ENCODE measurements at places on chromosomes 13 and 19.

GRCh38 chr19:17232258-17232657 is 6.2 kb downstream of the OCEL1 start:
- no peak for DNase-seq

DNA sequence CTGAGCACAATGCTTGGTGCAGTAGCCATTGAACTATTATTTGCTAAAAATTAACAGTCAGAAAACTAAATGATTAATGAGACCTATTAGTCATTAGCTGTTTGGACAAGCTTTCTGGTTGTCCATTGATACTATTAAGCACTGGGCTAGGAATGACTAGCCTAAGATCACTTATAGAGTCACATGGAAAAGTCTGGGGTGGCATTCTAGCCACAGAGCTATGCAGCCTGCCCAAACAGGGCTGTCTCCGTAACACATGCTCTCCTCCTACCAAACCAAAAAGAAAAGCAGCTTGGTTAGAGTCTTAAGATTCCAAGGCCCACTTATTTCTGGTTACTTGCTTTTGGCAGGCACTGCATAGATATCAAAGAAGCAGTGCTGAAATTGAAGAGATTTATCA is 193.5 kb upstream of the NBEA start:
- no peak for DNase-seq

DNA sequence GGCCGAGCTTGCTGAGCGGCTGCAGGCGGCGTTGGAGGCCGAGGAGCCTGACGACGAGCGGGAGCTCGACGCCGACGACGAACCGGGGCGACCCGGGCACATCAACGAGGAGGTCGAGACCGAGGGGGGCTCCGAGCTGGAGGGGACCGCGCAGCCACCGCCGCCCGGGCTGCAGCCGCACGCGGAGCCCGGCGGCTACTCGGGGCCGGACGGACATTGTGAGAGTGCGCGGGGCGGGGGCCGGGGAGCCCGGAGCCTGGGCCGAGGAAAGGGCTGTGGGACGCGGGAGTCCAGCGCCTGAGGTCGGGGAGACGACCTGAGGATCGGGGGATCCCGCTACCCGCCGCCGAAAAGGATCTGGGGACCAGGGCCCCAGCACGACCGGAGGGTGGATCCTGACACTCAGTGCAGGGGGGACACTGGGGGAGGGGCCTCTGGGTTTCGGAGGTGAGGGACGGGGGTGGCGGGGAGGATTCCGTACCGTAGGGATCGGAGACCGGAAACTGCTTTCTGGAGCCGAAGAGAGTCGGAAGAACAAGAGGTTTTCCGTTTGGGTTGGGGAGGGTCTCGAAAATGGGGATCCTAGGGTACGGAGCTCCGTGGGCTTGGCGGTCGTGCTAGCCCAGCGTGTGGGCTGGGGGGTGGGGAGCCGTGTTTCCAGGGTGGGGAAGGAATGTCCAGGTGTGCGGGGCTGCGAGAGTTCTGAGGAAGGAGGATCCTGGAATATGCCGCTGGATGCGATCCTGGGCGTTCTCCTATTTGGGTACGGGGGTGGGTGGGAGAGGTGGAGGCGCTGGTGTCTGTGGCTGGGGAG is 616 bp downstream of the HNRNPUL1 start:
- peak; percentile 27 for DNase-seq

DNA sequence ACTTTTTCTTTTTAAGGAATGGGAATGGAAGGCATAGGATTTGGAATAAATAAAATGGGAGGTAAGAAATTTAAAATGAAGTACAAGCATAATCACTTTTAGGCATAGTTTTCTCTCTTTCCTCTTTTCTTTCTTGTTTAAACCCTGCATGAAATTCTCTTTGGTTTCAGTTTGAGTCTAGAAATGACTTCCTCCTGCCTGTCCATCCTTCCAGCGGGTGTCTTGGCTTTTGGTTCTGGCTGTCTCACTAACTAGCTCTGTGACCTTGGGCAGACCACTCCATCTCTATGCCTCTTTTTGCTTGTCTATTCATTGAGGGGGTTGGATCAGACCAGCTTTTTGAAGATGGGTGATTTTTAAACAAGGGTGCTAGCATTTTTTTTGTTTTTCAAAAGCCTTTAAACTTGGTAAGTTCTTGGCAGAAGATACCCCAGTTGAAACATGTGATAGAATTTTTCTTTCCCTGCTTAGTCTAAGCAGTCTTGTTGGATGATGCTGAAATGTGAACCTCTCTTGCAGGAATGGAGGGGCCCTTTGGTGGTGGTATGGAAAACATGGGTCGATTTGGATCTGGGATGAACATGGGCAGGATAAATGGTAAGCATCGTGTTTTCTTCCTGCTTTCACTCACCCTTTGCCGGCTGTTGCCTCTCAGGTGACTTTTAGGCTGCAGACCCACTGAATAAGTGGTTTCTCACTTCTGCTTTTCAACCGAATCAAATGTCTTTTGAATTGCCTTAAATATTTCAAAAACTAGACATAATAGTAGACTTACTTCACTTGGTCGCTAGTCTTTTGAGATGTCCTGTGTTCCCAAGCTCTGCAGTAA is 28.6 kb downstream of the PRAM1 start:
- DNase-seq = no peak

- DNase-seq = no peak
These were observed 81.2 kb upstream of the STK24 start for GRCh38 chr13:98658131-98658530.

GRCh38 chr19:18846862-18847548 is 15.2 kb downstream of the UPF1 start:
- DNase-seq = peak; percentile 67

DNA sequence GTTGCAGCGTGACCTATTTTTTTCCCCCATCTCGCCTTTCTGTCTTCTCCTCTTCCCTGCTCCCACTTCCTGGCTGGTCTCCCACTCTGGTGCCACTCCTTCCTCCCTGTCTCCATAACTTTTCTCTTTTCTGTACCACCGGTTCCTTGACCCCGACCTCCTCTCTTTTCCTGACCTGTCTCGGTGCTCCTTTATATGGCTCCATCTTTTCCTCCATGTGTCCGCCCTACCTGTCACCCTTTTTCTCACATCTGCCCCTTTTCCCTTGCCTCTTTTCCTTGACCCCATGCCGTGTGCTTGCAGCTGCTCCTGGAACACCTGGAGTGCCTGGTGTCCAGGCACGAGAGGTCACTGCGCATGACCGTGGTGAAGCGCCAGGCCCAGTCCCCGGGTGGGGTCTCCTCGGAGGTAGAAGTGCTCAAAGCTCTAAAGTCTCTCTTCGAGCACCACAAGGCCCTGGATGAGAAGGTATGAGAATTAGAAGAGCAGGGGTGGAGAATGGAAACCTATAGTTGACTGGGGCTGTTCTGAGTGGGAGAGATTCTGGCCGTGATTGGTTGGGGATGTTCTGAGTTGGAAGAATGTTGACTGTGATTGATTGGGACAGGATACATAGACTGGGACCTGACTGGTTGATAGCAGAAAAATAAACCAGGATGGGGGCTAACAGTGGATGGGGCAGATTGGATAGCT is 9.3 kb downstream of the PPFIA3 start:
- no peak for DNase-seq

DNA sequence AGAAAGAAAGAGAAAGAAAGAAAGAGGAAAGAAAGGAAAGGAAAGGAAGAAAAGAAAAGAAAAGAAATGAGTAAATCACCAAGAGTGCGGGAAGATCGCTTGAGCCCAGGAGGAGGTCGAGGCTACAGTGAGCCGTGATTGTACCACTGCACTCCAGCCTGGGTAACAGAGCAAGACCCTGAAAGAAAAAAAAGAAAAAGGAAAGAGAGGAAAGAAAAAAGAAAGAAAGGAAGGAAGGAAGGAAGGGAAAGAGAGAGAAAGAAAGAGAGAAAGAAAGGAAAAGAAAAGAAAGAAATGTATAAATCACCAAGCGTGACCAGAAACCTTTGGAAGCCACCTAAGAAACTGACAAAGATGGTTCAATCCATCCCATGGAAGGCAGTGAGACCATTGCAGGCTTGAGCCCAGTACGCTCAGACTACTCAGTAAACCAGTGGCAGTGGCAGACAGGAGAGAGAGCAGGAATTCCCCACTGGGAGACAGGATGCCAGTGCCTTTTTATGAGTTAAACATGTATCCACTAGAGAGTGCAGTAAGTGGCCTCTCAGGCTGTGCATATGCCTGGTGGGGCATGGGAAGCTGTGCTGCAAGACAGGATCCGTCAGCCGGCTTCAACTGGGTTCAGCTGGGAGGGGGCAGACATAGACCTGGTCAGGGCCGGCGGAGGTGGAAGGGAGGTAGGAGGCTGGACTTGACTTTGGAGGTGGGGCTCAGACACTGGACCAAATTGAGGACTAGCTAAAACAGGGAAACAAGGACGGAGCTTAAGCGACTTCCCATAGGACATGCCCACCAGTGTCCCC is 4.8 kb downstream of the GPR42 start:
- no peak for DNase-seq

- no peak for DNase-seq
These were observed 947.8 kb downstream of the TUBA3C start for GRCh38 chr13:18233783-18234299.

DNA sequence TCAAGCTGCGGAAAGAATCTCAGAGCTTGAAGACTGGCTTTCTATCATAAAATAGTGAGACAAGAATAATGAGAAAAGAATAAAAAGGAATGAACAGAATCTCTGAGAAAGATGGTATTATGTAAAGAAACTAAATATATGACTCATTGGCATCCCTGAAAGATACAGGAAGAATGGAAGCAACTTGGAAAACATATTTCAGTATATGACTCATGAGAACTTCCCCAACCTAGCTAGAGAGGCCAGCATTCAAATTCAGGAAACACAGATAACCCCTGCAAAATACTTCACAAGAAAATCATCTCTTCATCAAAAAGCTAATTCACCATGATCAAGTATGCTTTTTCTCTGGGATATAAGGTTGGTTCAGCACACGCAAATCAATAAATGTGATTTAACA is 2318.0 kb downstream of the PCDH9 start:
- DNase-seq = no peak

GRCh38 chr19:52741951-52742485 is 7.2 kb upstream of the ZNF611 start:
- DNase-seq = no peak

DNA sequence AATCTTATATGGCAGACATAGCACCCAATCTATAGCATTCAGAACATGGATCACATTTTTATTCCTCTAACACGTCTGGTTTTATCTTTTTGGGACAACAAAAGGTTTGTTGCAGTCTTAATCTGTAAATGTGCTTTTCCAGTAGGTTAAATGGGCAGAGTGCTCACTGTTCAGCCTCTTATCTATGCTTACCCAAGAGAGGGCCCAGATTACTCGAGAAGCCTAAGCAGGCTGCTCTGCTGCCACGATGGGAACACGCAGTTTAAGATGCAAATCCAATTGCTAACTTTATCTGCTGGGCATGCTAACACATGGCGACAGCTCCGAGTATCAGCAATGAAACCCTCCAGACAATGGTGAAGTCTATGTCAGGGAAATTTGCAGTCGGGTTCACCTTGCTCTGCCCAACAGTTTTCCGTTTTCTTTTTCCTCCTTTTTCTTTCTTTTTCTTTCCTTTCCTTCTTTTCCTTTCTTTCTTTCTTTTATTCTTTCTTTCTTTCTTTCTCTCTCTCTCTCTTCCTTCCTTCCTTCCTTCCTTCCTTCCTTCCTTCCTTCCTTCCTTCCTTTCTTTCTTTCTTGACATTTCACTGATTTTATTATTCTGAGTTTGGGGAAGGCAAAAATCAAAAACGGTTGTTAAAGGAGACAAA is 115.3 kb downstream of the RBM26 start:
- DNase-seq = no peak

DNA sequence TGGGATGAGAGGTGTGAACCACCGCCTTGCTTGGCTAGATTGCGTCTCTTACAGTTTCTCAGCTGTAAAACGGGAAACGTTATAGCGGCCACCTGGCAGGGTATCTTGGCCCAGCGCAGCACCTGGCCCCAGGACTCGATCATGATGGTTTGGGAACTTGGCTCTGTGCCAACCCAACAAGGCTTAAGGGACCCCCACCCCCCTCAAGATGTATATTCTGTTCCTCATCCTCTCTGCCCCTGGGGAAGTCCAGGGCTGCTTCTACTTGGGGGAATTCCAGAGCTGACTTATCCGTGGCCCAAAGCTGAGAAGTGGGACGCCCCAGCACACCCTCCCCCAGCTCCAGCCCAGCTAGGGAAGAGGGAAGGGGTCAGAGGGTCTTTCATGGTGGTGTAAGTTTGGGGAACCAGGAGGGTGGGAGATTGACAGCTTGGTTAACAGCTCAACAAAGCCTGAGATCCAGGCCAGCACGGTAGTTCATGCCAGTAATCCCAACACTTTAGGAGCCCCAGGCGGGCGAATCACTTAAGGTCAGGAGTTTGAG is 695 bp downstream of the ICAM1 start:
- no peak for DNase-seq

DNA sequence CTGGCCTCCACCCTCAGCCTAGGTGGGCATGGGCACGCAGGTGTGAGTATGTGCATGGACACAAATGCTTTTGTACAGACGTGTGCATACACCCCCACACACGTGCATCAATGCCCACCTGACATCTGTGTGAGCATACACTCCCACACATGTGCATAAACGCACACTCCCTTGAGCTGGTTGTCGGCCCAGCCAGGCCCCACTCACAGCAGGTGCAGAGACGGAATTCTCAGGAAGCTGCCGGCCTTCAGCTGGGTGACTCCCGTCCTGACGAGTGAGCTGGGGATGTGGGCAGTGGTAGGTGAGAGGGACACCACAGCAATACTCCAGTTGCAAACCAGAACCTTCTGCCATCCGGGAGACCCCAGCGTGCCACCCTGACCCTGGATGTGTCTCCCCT is 1.0 kb downstream of the LGI4 start:
- no peak for DNase-seq

GRCh38 chr13:70829748-70830147 is 721.5 kb upstream of the KLHL1 start:
- no peak for DNase-seq

- DNase-seq = no peak
These were observed 414.2 kb downstream of the MYO16 start for GRCh38 chr13:109043636-109044035.

DNA sequence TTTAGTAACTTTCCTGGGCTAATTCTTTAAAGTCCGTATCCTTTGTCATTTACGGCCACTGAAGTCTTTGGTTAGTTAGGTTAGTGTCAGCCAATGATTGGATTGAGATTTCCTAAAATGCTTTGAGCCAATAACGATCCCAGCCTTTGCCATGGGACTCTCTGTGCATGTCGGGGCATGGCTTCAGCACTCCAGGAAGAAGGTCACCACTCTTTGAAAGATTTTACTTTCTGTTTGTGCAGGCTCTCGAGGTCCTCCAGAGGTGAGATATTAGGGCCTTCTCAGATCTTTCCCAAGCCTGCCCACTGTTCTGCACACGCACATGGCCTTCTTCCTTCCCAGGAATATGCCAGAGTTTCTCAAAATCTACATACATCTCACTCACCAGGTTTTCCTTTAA is 153.7 kb upstream of the ARGLU1 start:
- no peak for DNase-seq

DNA sequence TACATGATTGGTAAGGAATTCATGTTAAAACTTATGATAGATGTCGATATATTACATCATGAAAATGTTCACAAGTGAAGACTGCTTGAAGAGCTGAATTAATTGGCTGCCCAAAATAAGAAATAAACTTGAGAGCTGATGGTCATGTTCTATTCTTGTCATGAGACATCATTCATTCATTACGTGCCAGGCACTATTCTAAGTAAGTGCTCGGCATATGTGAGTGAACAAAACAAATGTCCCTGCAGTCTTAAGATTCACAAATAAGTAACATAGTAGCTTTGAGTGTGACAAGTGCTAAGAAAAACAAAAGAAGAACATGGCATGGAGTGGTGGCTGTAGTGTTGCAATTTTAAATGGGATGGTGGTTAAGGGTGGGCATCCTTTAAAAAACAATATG is 329.3 kb downstream of the SUCLA2 start:
- DNase-seq = no peak

- DNase-seq = no peak
These were observed 463.8 kb upstream of the ARGLU1 start for GRCh38 chr13:107031716-107032115.
